ENCODE measurements at places on chromosomes 2 and 18. TPM values are rescaled to one million over a fixed set of nuclear protein-coding genes. Genes with fewer than 3 reads are reported as not detected.

GRCh38 chr2:231129216-231129615, 4.4 kb upstream of the HTR2B start:
- DNase-seq: no peak

DNA sequence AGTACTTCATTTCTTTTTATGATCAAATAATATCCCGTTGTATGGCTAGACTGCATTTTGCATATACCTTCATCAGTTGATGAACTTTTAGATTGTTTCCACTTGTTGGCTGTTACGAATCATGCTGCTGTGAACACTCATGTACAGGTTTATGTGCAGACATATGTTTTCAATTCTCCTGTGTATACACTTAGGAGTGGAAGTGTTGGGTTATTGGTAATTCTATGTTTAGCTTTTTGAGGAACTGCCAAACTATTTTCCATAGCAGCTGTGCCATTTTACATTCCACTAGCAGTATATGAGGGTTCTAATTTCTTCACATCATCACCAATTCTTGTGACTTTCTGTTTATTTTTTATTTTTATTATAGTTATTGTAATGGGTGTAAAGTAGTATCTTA, 32.1 kb upstream of the LCLAT1 start:
- no peak for DNase-seq

DNA sequence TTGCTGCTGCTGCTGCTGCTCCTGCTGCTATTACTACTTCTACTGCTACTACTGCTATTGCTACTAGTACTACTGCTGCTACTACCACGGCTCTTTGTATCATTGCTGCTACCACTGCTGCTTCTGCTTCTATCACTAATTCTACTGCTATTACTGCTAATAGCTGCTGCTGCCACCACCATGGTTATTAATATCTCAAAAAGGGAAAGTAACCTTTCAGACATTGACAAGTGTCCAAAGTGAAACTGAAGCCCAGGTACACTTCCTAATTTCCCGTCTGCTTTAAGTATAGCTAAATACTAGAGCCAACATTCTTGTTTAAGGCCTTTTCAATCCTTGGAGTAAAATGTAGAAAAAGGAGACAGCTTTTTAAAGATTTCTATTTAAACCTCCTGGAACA, 45.4 kb upstream of the EHBP1 start:
- no peak for DNase-seq

DNA sequence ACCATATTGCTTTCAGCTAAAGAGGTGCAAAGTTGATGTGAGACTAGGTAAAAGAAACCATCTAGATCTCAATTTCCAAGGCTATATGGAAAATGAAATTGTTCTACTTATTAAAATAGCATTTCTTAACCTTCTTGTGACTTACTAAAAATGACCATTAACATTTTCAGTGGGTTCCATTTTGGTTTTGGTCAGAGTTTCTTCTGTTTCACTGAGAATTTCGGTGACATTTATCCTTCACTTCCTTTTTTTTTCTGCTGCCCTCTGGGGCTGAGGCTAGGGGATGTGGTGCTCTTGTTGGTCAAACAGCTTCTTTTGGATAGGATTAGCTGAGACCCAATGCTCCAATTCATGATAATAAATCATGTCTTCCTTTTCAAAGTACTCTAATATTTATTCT, 44.3 kb upstream of the REL start:
- DNase-seq: no peak

DNA sequence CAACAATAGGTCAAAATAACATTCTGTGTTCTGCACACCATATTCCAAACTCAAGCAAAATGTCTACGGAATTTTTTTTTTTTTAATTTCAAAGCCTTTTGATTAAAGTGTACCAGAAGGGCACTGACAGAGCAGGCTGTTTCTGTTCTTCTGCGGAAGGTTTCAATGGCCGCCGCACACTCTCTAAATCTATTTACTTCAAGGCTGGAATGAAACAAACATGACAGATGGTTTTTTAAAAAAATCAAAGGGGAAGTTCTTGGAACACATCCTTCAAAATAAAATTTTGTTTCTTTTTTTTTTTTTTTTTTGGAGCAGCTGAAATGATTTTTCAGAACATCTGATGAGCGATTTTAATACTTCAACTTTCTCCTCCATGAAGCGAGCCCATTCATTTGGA, 259.1 kb downstream of the TXNL1 start:
- no peak for DNase-seq

DNA sequence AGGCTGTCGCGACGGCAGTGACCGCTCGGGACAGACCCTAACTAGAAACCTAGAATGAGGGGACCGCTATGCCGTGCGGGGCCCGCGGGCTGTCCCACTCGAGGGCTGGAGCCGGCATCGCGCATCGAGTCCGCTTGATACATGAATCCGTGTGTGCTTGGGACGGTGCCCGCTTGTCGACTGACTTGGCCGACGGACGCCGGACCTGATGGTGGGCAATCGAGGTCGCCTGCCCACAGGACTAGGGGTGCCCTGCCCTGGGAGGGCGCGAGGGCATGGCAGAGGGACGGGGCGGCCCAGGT, 749 bp upstream of the PTMA start:
- no peak for DNase-seq

DNA sequence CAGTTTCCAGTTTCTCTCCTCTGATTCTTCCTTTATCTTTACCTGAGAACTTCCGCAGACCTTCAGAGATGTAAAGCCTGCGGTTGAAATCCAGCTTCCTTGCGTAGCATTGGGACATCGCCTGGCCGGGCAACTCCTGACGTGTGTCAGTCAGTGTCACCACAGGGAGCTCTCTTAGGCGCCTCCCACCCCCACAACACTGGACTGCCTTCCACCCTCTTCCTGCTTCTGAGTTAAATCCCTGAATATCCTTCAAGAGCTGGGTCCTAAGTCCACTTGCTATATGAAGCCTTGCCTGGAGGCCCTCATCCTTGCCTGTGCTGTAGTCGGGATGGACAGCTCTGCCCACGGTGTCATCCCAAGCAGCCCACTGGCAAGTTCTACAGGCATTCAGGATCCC, 179.4 kb downstream of the SEPTIN10 start:
- DNase-seq: no peak

DNA sequence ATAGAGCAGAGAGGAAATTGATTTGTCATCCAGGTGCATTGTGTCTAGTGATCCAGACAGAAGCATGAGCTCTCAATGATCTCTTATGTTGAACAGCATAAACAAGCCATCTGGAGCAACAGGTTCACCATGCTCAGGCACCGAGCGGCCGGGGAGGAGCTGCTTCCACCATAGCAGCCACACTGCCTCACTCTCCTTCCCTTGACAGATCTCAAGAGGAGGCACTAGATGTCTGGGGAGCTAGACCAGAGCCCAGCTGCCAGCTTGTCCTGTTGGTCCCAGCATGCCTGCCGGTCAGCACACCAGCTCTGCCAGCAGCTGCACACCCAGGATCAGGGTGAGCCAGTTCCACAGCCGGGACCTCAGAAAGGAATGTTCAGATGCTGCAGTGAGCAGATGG, 17.5 kb upstream of the LONRF2 start:
- no peak for DNase-seq

- DNase-seq: no peak
Measured at GRCh38 chr2:74373985-74374384, 6.1 kb downstream of the DCTN1 start.

DNA sequence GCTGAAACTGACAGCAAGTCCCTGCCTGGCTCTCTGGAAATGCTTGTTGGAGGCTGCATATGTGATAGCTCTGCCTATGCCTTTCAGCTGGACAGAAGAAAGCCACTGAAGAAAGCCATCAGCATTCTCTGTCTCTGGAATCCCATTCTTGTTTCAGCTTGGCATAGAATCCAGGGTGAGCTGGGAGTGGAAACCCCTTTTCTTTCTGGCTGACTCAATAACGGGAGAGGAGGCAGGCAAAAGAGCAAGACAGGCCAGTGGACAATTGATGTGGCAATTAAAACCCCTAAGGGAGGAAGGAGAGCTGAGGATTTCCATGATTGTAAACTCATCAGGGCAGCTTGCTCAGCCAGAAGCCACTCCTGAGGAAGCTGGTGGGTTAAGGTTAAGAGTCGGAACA, 208.1 kb downstream of the CLIP4 start:
- DNase-seq: no peak

DNA sequence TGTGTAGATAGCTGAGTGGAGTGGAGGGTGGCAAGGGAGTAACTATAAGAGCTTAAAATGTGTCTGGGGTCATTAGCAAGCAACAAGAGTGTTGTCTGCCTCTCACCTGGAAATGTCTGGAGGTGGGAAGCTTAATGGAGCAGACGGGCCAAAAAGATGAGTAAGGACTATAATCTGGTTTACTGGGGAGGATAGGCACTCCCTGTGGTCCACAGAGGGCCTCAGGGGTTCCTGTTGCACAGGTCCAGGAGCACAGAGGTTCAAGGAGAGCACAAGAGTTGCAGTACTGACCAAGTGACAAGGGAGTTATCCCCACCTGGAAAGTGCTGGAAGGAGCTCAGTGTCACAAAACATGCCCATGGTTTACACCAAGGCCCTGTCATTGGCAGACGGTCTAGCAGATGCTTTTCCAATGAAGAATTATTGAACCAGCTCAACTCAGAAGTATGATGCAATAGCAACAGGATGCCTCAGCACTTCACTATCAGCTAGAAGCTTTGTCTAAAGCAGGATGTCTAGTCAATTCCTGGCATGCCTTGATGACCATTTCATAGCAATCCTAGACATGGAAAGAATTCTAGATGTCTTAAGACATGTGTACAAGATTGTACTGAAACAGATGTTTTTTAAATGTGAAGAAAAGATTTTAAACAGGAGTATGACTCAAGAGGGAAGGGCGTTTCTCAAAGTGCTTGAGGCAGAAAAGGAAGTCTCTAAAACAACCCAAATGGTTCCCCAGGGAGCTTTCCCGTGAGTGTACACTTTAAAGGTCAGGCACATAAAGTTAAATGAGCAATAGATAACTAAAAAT, 62.9 kb upstream of the SERPINE2 start:
- DNase-seq: no peak

- DNase-seq: no peak
Measured at GRCh38 chr2:95384854-95385569, 17.5 kb upstream of the FAHD2A start.

GRCh38 chr2:134401081-134401497, 147.2 kb downstream of the MGAT5 start:
- DNase-seq: no peak

DNA sequence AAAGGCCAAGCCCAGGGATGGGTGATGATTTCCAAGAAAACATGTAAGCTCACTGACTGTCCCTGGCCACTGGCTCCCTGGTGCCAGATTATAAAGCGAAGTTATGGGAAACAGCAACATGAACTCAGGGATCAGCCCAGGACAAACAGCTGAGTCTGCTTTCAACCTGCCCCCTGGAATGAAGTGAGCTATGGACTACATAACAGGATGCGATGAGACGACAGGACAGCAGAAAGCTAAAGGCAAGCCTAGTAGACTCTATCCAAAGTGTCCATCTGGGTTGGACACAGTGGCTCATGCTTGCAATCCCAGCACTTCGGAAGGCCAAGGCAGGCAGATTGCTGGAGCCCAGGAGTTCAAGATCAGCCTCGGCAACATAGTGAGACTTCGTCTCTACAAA, 16.6 kb upstream of the KCMF1 start:
- DNase-seq: no peak

Gene C2orf66
- total RNA-seq: 0.38 TPM

Gene CD207
- total RNA-seq: not detected

Gene KDSR
- total RNA-seq: 38.1 TPM

Gene EN1
- 0.42 TPM for total RNA-seq

Gene CD8B
- total RNA-seq: not detected

Gene CHST10
- total RNA-seq: 22.1 TPM

Gene B4GALT6
- total RNA-seq: 33.1 TPM
